ENCODE measurements at places on chromosomes 1 and 21.

DNA sequence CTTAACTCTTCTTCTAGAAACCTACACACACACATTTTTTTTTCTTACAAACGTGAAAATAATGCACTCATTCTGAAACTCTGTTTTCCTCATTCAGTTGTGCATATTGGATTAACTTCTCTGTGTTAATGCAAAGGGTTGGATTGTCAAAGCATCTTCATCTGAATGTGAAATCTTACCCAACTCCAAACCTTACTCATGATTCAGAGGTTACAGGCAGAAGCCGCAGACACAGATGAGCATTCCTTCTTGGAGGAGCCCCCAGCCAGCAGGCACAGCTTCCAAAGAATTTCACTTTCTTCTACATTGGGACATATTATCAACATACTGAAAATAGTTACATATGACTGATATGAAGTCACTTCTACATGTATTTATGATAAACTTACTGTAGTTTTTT lies 15.7 kb downstream of the PATJ start:
- DNase-seq: no peak

GRCh38 chr21:44079846-44080245 lies 27.4 kb upstream of the PWP2 start:
- DNase-seq: no peak

GRCh38 chr1:86151427-86151826 lies 5.1 kb downstream of the COL24A1 start:
- no peak for DNase-seq

GRCh38 chr1:223455470-223455869 lies 62.3 kb downstream of the CCDC185 start:
- DNase-seq: no peak

- peak; percentile 61 for DNase-seq
Observed at GRCh38 chr1:155176544-155177071, 3.0 kb downstream of the TRIM46 start.

DNA sequence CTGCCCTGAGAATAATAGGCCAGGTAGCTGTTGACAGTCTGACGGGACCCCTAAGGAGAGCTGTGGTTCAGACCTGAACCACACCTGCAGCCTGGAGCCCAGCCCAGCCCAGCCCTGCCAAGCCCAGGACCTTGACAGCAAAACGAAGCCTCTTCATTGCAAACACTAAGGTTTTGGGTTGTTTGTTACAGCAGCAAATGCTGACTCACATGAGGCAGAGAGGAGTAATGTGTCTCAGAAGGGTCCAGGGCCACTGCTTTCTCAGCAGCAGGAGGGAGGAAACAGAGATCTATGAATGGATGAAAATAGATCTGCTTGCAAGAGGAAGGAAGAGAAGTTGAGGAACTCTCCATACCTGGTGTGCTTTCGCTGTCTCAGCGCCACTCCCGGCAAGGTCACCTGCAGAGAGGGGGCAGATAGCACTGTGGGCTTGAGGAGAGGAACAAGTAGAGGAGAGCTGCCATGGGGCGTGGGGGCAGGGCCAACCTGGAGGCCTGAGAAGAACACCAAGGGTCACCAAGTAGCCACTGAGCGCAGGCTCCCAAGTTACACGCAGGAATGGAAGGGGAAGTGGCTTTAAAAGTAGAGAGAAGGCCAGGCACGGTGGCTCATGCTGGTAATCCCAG lies 127.2 kb downstream of the ZNF281 start:
- no peak for DNase-seq

- DNase-seq: no peak
Observed at GRCh38 chr21:38917043-38917774, 111.5 kb downstream of the ETS2 start.

GRCh38 chr1:116314305-116314919 lies 58.6 kb upstream of the ATP1A1 start:
- no peak for DNase-seq

DNA sequence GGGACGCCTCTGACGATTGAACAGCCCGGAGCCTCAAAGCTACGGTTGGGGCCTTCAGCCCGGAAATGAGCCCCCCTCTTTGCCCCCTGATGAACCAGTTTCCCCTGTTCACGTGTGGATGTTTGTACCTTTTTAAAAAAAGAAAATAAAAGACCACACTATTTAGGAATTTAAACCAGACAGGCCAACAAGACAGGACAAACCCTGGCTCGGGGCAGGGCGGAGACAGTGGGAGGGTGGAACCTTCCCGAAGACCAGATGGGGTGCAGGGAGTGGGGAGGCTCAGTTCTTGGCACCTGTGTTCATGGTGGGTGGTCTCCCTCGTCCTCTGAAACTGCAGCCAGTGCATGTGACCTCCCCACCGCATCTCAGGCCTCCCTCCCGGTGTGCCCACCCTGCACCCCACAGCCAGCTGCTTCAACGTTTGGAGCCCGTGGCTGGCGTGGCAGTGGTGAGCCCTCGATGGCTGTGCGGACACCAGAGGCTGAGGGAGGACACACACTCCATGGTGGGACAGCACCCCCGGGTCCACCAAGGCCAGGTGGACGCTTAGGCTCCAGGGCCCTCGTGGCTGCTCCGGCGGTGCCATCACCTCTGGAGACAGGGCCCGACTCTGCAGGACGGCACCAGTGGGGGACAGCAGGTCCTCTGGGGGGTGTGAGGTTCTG lies 45.6 kb downstream of the COL18A1 start:
- DNase-seq: no peak

DNA sequence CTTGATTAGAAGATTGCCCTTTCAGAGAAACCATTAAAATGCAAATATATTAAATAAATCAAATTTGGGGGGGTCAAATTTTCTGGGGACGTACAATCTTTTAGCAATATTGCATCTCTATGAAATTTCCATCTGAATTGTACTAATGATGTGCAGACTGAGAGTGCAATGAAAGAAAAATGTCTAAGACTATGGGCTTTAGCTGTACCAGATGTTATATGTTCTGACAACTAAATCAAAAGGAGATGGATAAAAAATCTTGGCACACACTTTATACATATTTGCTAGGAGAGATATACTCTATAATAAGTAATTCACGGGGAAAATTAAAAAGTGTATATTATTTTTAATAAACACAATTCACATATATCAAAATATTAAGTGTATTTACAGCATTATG lies 13.0 kb upstream of the PLPPR5 start:
- no peak for DNase-seq

DNA sequence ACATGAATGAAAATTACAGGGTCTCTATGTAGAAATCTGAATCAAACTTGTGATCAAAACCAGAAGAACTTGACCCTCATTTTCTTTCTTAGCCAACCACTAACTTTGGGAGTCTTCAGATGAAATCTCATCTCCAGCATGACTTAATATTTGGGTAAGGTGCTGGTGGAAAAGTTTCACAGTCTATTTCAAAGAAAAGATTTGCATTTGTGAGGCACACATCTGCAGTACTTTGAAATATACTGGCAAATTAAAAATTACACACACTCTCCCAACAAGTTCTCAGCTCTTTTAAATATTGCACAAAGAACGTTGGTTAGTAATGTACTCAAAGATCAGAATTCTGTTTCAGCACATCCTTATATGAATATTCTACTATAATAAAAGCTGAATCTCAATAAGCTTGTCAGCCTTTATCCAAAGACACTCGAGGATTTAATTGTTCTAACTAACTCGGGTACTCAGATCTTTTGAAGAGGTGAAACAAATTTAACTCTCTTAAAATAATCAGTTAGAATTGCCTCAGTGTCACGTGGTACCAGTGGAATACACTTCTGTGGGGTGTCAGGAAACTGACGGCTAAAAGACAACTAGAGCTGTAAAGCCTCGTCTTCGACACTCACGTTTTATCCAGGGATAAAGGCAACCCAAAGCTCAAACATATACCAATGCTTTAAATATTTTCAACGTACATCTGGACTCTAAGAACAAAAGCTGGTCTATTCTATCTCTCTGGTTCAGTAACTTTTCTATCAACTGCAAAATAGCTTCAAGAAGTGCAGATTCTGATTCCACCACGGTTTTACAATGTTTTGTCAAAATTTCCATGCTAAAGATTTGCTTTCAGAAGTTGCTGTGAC lies 19.0 kb downstream of the SAMSN1 start:
- DNase-seq: no peak

GRCh38 chr1:213993929-213994328 lies 6.2 kb downstream of the PROX1 start:
- no peak for DNase-seq

GRCh38 chr1:54583871-54584270 lies 35.8 kb downstream of the ACOT11 start:
- no peak for DNase-seq

GRCh38 chr1:181798191-181798926 lies 263.2 kb downstream of the ZNF648 start:
- DNase-seq: no peak

DNA sequence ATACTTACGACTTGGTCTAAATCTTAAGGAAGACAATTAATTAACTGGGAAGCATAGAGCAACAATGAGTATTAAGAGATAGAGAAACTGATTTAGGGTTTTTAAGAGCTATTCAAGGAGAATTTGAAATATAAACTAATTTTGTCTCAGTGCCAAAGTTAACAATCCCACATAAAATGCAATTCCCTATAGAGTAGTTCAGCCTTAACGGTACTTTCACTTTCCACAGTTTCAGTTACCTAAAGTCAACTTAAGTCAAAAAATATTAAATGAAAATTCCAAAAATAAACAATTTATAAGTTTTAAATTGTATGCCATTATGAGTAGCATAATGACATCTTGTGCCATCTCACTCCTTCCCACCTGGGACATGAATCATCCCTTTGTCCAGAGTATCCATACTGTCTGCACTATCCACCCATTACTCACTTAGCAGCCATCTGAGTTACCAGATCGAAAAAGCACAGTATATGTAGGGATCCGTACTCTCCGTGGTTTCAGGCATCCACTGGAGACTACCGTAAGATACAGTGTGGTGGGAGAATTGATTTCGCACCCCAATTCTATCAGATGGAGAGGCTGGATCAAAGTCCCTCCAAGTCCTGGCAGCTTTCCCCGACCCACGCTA lies 4.8 kb upstream of the SARS1 start:
- no peak for DNase-seq

DNA sequence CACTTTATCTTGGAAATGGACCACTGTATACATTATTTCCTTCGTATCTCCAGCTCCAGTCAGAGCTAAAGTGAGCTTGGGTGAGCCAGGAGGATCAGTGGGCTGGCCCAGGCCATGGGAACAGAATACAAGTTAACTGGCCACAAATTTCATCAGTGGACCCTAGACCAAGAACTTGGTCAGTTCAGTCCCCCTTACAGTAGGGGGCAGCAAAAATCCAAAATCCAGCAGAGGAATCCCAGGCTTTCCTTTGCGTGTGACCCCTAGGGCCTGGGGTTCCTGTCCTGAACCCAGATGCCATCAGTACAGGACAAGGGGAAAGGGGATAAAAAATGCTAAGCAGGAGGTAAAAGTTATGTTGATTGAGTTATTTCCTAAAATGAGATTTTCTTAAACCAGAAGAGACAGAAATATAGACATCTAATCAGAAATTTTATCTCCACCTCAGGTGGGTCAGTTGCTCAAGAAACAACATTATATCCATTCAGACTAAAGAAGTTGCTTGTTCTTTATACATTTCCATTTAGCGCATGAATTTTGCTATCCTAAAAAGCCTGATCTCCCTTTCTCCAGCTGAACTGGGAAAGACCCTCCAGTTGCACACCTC lies 24.1 kb upstream of the LCE5A start:
- no peak for DNase-seq

GRCh38 chr1:19621274-19621950 lies 22.7 kb upstream of the NBL1 start:
- no peak for DNase-seq

DNA sequence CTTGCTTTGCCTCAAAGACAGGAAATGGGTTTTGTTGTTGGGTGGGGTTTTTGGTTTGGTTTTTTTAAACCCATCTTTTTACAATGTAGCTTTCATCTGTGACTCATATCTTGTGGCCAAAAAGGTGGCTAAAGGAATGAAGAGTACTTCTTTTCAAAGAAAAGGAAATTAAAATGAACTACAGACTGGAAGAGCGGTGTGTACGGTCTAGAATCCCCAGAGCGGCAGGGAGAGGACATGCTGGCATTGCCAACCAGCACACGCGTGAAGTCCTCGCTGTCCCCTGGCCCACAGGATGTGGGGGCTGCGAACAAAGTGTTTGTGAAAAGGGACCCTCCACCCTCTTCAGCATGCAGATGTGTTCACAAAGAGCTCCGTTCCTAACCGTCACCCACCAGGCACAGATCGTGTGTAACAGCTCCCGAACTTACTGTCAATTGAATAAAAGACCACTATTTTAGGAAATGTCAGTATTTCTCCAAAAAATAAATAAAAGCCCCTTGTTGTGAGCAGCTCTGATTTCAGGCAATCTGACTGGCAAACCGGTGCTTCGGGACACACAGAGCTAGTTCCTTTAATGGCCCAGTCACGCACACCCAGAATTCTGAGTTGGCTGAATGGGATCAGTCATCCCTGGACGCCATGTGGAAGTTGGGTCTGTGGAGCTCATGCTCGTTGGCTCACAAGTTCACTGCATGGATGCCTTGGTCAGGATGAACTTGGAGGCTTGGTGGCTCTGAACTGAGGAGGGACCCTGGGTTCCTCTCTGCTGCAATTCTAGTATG lies 602.9 kb downstream of the NPHP4 start:
- no peak for DNase-seq

DNA sequence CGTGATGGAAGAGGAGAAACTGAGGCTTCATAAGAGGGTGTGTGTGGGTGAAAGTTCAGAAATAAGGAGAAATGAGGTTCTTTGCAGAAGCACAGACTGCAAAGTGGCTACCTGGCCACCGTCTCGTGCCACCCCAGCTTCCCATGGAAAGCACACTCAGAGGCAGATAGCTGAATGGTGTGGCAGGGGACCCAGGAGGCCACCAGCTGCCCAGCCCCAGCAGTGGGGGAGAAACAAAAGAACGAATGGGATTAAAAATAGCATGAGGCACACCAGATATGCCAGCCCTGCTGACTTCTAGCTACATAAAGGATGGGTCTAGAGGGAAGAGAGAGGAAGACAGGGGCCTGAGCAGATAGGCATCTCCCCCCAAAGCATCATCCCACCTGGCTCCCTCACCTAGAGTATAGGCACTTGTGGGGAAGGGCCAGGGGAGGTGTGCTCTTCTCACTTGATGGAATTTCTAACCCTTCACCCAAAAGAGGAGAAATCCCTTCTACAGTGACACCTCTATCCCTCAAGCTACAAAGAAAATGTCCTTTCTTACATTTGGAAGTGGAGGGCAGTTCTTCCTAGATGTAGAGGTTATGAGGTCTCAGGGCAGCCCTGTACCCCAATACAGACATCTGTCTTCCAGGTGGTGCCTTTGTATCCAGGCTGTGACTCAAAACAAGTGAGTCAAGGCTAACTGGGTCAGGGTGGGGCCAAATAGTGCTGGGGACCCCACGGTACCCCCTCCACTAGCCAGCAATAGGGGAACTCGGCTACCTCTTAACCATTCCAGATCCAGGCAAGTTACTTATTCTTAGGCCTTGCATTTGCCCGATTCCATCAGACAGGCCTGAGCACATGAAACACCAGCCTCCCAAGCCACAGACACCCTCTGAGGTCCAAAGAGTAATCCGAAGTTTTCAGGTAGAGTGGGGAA lies 3.5 kb downstream of the HDGF start:
- DNase-seq: no peak

DNA sequence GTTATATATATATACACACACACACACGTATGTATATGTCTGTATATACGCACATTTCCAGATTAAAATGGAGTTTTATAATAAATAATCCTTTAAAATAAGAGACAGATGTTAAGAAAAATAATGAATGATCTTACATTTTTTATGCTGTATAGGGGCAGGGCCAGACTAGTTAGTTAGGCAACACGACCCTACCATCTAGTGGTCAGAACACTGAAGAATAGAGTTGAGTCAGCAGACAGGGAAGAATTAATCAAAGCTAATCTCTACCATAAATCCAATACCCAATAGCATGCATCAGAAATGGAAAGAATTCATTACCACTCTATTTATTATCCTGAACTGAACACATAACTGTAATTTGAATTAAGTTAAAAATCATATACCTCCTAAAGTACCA lies 156.7 kb downstream of the BRINP3 start:
- DNase-seq: peak; percentile 14

Data from neuronal stem cell (in vitro differentiated cells).